ENCODE measurements at places on chromosomes 1 and 21. TPM values are rescaled to one million over a fixed set of nuclear protein-coding genes. Genes with fewer than 3 reads are reported as not detected.
A peak's percentile ranks its signal among the peaks of the same experiment; 100 is the strongest.

GRCh38 chr1:183962903-183963302 is 74.6 kb downstream of the COLGALT2 start:
- H3K4me3 ChIP-seq, result no peak overlapping the region
- no peaks in the 10 kb centered on the region for H3K36me3 ChIP-seq
- DNase-seq, result no peak
- no peaks in the 10 kb centered on the region for H3K27me3 ChIP-seq
- H3K27ac ChIP-seq, result no peak overlapping the region

- H3K4me1 ChIP-seq, result peaks cover 6% of the 10 kb centered on the region
- peaks cover 17% of the 10 kb centered on the region for H3K36me3 ChIP-seq
- no peak for DNase-seq
- H3K27ac ChIP-seq, result no peak overlapping the region
Observed at GRCh38 chr1:247102381-247102780, 1.8 kb downstream of the ZNF669 start.

DNA sequence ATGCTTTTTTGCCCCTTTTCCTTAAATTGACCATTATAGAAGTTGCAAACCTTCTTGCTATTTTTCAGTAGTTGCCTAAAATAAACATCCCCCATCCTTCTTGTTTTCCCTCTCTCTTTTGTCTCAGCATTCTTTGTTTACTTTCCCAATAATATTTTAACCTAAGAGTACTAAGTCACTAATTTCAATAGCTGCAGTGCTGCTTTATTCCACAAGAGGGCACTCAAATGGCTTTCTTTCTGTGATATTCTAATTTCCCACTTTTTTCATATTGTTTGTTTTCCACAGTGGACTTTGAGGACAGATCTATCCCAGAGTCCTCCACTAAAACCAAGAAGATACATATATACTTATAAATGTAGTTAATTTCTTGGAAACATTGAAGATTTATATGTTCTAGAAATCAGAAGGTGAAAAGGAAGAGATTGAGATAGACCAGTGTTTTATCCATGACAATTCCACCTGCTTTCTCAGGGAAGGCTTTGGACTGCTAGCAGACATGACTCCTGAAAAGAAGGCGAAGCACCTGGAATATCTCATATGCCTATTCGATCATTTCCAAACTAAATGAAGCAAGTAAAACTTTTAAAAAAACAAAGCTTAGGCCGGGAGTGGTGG is 104.8 kb upstream of the GRIK1 start:
- H3K4me1 ChIP-seq, result no peaks in the 10 kb centered on the region
- no peaks in the 10 kb centered on the region for H3K36me3 ChIP-seq
- H3K4me3 ChIP-seq, result no peak overlapping the region
- H3K27me3 ChIP-seq, result no peaks in the 10 kb centered on the region
- no peak overlapping the region for H3K27ac ChIP-seq
- DNase-seq, result peak; percentile 4

- H3K4me3 ChIP-seq, result no peak overlapping the region
- no peaks in the 10 kb centered on the region for H3K4me1 ChIP-seq
- no peaks in the 10 kb centered on the region for H3K36me3 ChIP-seq
- no peak for DNase-seq
Observed at GRCh38 chr1:223460566-223461189, 67.5 kb downstream of the CCDC185 start.

DNA sequence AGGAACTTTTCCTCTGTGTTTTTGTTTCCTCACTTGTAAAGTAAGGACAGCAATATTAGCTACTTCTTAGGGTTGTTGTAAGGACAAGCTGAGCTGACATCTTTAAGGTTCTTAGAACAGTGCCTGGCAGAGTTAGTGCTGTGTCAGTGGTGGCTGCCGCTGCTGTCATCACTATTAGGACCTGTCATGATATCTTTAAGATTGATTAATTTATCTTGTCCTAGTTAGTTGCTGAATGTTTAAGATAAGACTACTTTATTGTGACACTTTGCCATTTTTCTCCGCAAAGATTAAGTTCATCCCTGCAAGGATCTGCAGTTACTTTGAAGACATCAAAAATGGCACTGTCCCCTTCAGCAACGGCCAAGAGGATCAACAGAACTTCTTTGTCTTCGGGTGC is 40.1 kb upstream of the GPR88 start:
- DNase-seq, result no peak
- H3K4me3 ChIP-seq, result no peak overlapping the region
- H3K36me3 ChIP-seq, result no peaks in the 10 kb centered on the region
- no peaks in the 10 kb centered on the region for H3K4me1 ChIP-seq
- no peak overlapping the region for H3K27ac ChIP-seq
- no peaks in the 10 kb centered on the region for H3K27me3 ChIP-seq

Gene TTC3
- total RNA-seq, result 83.0 TPM

DNA sequence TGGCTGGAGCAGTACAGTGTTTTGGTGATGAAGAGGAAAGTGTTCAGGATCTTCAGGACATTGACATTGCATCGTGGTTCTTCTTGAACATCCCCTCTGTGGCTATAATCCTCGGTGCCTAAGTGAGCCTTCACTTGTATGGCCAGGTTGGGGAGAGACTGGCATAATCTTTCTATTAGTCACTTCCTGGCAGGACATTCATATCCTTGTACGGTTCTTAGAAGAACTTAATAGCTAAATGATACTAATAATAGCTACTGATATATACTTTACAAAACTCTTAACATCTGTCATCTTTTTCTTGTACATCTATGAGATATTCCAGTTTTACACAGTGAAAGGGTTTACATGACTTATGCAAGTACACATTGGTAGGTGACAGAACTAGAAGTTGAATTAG is 35.8 kb downstream of the CELF3 start:
- no peak overlapping the region for H3K4me3 ChIP-seq
- peak; percentile 74 for DNase-seq
- H3K4me1 ChIP-seq, result peaks cover 3% of the 10 kb centered on the region
- no peaks in the 10 kb centered on the region for H3K36me3 ChIP-seq

DNA sequence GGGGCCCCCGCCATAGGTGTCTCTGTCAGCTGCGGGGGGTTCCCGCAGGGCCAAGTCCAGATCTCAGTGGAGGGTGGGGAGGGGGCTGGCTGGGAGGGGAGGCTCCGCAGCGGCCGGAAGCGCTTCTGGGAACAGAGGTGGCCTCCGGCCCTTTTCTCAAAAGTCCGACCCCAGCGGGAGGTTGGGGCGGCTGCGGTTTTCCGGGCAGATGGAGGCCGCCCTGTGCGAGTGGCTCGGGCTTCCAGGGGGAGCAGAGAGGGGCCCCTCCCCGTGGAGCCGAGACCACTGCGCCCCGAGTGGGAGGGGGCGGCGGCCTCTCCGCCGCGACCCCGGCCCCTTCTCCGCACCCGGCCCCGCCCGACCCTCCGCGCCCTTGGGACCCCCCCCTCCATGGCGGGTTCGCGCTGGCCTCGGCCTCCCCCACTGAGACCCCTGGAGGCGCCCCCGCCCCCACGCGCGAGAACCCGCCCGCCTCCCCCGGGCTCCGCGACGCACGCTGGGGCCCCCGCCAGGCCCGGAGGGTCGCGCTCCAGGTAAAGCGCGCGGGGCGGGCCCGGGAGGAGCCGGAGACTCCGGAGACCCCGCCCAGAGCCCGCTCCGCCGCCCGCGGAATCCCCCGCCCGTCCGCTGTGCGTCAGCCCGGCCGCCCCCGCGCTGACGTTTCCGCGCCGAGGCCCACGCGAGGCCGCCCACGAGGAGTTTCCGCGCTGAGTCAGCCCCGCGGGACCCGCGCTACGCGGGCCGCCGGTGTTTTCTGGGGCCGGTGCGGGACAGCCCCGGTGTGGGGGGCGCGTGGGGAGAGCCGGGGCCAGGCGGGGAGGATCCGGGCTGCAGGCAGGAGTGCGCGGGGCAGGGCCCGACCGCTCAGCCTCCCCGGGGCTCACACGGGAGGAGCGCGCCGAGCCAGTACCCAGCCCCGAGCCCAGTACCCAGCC is 5.2 kb downstream of the TNFRSF18 start:
- no peaks in the 10 kb centered on the region for H3K36me3 ChIP-seq
- no peaks in the 10 kb centered on the region for H3K27me3 ChIP-seq
- peak overlapping the region; percentile 37 for H3K4me3 ChIP-seq
- no peak for DNase-seq
- no peak overlapping the region for H3K27ac ChIP-seq
- H3K4me1 ChIP-seq, result no peaks in the 10 kb centered on the region

- H3K27me3 ChIP-seq, result no peaks in the 10 kb centered on the region
- DNase-seq, result no peak
- no peaks in the 10 kb centered on the region for H3K4me1 ChIP-seq
- no peak overlapping the region for H3K27ac ChIP-seq
Observed at GRCh38 chr1:91631718-91632330, 131.2 kb downstream of the CDC7 start.

DNA sequence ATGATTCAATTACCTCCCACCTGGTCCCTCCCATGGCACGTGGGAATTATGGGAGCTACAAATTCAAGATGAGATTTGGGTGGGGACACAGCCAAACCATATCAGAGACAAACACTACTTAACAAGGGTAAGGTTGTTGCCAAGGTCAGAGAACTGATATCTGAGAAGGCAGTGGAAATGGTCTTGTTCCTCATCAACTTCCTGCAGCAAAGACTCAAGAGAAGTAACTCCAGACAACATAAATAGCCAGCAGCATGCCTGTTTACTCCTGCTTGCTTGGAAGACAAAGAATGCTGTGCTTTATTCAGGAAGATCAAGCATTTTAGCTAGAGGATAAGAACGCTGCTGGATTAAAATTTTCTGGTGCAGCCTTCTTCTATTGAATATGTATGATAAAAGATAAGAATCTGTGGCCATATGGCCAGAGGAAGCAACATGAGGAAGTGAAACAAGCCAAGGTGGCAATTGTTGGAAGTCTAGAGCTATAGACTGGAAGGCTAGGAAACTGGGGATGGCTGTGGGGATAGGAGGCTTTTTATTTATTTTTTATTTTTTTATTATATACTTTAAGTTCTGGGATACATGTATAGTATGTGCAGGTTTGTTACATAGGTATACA is 36.4 kb downstream of the DDAH1 start:
- H3K27me3 ChIP-seq, result no peaks in the 10 kb centered on the region
- no peak overlapping the region for H3K27ac ChIP-seq
- no peaks in the 10 kb centered on the region for H3K36me3 ChIP-seq
- peaks cover 20% of the 10 kb centered on the region for H3K4me1 ChIP-seq
- no peak overlapping the region for H3K4me3 ChIP-seq

GRCh38 chr1:5691795-5692509 is 300.3 kb downstream of the NPHP4 start:
- H3K4me1 ChIP-seq, result no peaks in the 10 kb centered on the region
- no peak overlapping the region for H3K4me3 ChIP-seq
- no peak for DNase-seq

GRCh38 chr1:11434926-11435325 is 44.0 kb upstream of the DISP3 start:
- DNase-seq, result no peak
- peaks cover 9% of the 10 kb centered on the region for H3K27me3 ChIP-seq
- H3K27ac ChIP-seq, result no peak overlapping the region
- no peak overlapping the region for H3K4me3 ChIP-seq

DNA sequence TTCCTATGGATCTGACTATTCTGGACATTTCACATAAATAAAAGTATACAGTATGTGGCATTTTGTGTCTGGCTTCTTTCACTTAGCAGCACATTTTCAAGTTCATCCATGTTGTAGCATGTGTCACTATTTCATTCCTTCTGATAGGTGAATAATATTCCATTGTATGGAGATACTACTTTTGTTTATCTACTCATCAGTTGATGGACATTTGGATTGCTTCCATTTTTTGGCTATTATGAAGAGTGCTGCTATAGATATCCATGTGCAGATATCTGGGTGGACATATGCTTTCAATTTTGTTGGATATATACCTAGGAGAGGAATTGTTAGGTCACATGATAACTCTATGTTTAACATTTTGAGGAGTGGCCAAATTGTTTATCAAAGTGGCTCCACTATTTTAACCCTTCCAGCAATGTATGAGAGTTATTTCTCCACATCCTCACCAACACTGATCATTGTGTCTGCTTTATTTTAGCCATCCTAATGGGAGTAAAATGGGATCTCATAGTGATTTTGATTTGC is 21.9 kb upstream of the MEF2D start:
- H3K27me3 ChIP-seq, result no peaks in the 10 kb centered on the region
- no peak overlapping the region for H3K27ac ChIP-seq
- DNase-seq, result no peak
- H3K4me1 ChIP-seq, result no peaks in the 10 kb centered on the region
- no peak overlapping the region for H3K4me3 ChIP-seq
- H3K36me3 ChIP-seq, result no peaks in the 10 kb centered on the region

Gene FCRL4
- not detected for total RNA-seq

Gene SPAG17
- total RNA-seq, result 0.36 TPM

GRCh38 chr1:6162773-6163172 is 17.3 kb downstream of the CHD5 start:
- no peaks in the 10 kb centered on the region for H3K36me3 ChIP-seq
- DNase-seq, result no peak
- H3K27ac ChIP-seq, result no peak overlapping the region
- H3K27me3 ChIP-seq, result no peaks in the 10 kb centered on the region
- H3K4me3 ChIP-seq, result no peak overlapping the region

- no peaks in the 10 kb centered on the region for H3K27me3 ChIP-seq
- H3K27ac ChIP-seq, result no peak overlapping the region
- no peaks in the 10 kb centered on the region for H3K36me3 ChIP-seq
- no peak overlapping the region for H3K4me3 ChIP-seq
Observed at GRCh38 chr1:44786138-44786840, 1.7 kb downstream of the BEST4 start.

Gene AMY1B
- total RNA-seq, result not detected

DNA sequence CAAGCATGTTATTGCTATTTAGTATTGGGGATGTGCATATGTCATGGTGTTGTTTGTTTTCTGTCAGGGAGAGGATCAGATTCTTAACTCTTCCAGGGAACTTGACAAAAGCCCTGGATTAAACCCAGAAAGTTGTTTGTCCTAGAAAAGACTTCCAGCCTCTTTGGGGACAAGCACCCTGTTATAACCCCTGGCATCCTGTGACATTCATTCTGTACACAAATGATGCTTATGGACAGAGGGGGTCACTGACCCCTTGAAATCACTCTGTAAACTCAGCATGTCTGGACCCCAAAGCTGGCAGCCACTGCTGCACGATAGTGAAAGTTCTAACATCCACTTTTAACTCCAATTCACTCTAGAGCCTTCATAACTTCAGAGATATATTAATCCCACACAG is 81.2 kb downstream of the PROX1 start:
- no peak overlapping the region for H3K27ac ChIP-seq
- no peak for DNase-seq
- H3K4me1 ChIP-seq, result no peaks in the 10 kb centered on the region

Gene PTPN7
- 0.33 TPM for total RNA-seq

Measured in Panc1 (cell line).